ENCODE measurements at places on chromosomes 12 and 14.

GRCh38 chr12:81078469-81079196, 754 bp downstream of the ACSS3 start:
- no peak for DNase-seq

DNA sequence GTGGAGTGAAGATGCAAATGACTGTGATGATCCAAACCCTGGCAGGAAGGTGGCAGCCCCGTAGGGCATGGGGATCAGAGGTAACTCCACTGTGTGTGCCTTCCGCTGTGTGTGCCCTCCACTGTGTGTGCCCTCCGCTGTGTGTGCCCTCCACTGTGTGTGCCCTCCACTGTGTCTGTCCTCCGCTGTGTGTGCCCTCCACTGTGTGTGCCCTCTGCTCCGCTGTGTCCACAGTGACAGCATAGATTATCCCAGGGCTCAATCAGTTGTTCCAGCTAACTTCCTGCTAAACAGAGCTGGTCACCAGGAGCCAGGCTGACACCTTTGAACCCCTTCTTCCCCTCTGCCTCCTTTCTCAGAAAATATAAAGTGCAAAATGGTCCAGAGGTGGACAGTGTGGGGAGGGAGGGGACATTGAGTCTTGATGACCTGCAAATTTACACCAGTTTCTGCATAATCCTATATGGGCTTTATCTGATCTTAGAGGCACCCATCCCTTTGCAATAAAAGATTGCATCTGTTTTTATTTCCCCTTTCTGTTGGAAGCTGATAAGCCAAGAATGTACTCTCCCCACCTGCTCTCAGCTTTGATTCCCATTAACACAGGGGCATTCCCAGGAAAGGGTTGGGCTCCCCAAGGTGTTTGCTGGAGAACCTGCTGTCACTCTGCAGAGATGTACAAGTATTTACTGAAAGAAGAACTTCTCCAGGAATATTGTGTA, 21.6 kb upstream of the HNF1A start:
- no peak for DNase-seq

DNA sequence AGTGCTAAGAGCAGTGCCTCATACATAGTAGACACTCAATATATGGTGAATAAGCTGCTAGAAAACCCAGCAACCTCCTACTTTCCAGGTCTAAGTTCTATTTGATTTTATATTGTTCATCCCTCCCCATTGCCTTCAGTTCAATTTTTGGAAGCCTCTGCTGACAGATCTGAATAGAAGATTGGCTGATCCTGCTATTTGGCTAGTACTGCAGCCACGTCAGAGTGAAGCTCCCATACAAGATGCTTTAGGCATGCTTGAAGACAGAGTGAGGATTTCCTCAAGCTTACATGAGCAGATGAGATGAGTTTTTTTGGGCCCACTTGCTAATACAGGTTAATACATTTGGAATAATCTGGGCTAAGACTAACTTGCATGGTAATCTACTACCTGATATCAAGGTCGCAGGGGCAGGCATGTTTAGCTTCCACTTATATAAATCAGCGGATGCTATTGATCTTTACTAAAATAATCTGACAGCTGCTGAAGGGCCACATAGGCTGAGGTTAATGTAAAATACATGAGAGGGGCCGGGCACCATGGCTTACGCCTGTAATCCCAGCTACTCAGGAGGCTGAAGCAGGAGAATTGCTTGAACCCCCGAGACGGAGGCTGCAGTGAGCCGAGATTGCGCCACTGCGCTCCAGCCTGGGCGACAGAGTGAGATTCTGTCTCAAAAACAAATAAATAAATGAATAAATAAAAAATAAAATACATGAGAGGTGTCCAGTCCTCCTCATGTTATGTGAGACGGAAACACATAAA, 15.9 kb upstream of the AEBP2 start:
- no peak for DNase-seq

GRCh38 chr14:68377459-68377858, 415.4 kb downstream of the ZFP36L1 start:
- no peak for DNase-seq

DNA sequence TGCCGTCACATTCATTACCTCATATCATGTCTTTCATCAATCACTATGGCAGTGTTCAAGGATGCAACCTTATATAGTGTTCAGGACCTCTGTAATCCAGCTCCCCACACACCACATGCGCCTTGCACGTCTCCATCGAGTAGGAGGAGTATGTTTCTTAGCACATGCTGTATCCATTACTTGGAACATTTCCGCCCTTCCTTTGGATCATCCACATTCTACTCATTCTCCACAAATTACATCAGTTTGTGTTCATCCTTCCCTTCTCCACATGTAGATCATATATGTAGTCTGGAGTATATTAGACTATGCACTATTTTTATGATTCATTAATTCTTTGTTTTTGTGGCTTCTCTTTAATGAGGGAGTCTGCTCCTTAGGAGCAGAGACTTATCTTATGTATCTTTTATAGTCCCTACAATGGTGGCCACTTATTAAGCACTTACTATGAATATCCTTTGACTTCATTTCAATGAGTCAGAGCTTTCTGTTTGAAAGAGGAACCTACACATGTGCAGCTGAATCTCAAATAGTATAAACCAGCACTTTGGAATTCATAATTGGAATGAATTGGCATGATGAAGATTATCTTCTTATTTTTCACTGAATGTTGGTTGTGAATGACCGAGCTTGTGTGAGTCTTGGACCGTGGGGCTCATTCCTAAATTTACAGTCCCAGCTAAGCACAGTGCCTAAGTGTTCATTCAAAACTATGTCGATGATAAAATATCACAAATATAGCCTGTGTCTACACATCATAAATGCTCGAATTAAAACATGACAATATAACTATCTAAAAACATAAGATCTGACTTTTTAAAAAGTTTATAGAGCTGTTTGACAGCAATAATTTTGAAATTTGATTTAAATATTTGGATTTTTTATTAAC, 30.2 kb upstream of the NPAS3 start:
- no peak for DNase-seq

DNA sequence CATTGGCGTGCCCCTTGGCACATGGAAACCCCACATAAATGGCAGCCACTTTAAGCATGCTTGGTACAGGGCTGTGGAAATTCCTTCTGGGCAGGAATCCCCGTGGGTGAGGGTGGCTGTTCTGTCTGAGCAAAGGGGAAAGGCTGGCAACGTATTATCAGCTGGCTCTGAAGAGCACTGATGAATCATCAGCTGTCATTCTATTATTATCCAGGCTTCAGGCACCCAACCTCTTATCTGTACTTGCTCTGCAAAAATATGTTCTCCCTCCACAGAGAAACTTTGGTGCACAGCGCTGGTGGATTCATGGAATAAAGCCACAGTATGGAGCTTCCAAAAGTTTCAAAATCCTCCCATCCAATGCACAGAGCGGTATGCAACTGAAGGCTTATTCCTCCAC, 167.1 kb downstream of the TBX5 start:
- DNase-seq, result no peak

DNA sequence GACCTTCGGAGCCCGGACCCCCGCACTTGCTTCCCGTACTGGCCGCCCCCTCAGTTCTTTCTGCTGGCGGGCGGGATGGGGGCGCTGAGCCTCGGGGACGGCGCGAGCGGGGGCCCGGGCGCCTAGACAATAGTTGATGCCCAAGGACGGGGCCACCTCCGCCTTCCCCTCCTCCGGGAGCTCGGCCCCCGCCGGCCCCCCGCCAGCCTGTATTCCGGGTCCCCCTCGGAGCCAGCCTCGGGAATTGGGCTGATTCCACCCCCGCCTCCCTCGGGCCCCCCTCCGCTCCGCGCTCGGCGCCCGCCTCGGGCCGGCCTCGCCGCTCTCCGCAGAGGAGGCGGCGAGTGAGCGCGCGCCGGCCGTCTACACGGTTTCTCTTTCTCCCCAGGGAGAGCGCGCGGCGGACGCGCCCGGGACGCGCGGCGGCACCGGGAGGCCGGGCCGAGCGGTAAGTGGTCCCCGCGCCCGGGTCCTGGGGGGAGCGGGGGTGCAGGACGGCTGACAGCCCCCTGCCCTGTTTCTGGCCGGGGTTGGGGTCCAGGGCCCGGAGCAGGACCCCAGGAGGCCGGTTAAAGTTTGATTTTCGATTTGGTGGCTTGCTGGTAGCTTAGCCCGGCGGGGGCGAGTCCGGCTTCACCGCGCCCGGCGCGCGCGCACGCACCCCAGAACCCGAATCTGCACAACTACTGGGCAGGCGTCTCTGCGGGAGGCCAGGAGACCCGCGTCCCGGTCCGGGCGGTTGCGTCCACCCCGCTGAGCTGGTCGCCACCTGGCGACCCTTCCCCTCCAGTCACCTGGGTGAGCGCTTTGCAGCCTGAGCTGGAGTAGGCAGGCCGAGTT, 413.7 kb downstream of the PCNX1 start:
- DNase-seq, result peak; percentile 42
